Ammon's horn (tissue), 1 donor: ENCODE measurements at places on chromosomes 12 and 14.
A peak's percentile ranks its signal among the peaks of the same experiment; 100 is the strongest.

- DNase-seq: no peak
These were observed 174.1 kb upstream of the PDZRN4 start for GRCh38 chr12:41013881-41014642.

DNA sequence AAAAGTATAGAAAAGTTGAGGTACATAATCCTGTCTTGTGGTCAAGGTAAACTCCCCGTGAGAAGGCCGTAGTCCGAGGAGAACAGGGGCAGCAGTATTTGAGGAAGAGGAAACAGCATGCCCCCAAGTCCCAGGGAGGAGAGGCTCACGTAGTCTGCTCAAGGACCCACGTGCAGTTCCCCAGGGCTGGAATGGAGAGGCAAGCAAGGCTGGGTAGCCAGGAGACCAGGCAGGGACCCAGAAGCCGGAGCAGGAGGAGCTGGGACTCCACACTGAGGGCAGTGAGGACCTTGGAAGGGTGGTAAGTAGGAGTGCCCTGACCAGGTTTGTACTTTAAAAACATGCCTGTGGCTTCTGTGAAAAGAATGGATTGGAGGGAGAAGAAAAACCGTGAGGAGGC, 100.0 kb downstream of the EGLN3 start:
- DNase-seq: no peak

DNA sequence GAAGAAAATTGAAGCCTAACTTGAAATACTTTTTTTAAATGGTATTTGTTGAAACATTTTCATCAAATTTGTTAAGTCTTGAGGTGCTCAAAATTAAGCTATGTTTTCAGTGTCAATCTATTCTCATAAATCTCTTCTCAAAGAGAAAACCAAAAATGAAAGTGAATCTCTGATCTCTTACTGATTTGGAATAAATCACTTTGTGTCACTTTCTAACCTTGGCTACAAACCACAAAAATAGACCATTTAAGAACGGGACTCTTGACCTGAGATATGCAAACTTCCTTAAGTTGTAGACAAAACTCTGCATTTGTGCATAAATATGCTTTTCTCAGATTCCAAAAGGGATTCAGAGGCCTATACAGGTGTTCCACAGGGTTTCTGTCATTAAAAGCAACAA, 192.9 kb downstream of the SEC23A start:
- DNase-seq: no peak

DNA sequence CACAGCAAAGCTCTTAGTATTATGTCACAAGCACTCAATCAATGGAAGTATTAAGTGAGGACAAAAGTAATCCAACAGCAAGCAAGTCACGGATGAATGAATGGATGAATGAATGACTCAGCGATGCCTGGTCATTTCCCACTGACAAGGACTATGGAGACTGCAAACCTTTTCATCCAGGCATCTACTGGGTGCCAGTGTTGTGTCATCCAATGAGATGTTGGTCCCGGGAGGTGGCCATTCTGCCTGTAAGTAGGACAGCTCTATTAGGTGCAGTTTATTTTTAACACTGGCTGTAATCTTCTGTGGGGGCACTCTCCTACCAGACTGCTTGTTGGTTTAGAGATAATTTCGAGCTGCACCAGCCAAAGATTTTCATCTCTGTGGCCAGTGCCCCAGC, 39.4 kb downstream of the STAB2 start:
- peak; percentile 82 for DNase-seq

DNA sequence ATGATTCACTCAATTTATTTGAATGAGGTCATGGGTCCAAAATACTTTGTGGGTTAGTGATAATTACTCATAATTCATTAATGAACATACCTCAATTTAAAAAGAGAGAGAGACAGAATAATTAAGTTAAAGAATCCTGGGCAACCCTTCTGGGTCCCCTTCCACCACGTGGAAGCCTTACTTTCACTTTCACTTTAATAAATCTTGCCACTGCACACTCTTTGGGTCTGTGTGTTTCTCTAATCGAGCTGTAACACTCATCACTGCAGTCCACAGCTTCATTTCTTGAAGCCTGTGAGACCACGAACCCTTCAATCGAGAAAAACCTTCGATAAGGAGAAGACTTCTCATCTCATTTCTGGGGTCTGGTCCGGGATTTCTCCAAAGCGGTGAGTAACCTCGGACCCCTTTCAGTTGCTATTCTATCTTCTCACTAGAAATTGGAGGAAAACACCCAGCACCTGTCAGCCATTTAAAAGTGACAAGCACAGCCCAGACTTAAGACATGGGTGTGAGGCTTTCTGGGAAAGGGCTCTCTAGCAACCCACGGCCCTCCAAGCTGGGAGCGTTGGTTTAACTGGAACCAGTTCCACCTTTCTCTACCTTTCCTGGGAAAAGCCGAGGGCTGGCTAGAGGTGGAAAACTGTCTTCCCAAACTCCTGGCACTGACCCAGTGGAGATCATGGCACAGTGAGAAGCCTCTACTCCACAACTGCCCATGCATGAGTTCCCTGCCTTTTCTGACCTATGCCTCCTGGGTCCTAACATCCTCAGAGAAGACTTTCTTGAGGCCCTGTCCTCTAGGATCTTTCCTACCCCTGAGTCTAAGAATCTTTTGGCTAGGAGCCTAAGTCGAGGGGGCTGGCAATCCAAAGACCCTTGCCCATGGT, 148.8 kb upstream of the ATF7IP start:
- DNase-seq: no peak

- no peak for DNase-seq
These were observed 12.8 kb downstream of the TRMT5 start for GRCh38 chr14:60968099-60968498.

GRCh38 chr14:56341766-56342493, 223.7 kb downstream of the PELI2 start:
- no peak for DNase-seq

DNA sequence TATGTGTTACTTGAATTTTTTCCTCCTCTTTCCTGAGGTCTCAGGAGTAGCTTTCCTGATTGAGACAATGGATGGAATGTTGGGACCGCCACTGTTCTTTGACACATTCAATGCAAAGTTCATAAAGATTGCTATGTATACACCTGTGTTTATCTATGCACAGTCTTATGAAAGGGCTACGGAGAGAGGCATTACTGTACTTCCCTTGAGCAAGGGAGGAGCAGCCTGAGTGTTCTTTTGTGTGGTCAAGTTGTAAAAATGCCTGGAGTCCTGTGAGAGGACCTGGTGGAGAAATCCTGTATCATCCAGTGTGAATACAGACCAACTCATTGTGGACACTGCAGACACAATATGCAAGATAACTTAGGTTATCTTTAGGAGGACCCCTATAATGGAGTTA, 1.2 kb downstream of the SRGAP1 start:
- DNase-seq: no peak

GRCh38 chr12:17971850-17972249, 118.1 kb downstream of the RERGL start:
- DNase-seq: no peak

DNA sequence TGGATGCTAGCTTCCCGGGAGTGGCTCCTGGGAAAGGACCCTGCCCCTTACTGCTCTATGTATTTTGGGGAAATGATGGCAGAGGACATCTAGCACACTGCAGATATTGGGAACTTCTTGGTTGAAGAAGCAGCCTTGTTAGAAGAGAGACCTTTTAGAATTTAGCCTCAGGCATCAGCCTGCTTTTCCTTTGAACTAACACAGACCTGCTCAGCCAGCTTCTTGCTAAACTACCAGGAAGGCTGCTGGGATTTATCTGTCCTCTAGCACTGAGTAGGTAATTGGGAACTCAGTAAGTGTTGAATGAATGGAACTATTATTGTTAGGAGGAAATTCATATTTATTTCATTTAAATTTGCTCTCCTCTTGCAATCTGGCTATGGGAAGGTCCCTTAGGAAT, 77.3 kb downstream of the DRAM1 start:
- no peak for DNase-seq

- no peak for DNase-seq
These were observed 2.5 kb upstream of the SELPLG start for GRCh38 chr12:108635997-108636808.

- DNase-seq: no peak
These were observed 258.6 kb upstream of the FOXN3 start for GRCh38 chr14:89675590-89675989.

DNA sequence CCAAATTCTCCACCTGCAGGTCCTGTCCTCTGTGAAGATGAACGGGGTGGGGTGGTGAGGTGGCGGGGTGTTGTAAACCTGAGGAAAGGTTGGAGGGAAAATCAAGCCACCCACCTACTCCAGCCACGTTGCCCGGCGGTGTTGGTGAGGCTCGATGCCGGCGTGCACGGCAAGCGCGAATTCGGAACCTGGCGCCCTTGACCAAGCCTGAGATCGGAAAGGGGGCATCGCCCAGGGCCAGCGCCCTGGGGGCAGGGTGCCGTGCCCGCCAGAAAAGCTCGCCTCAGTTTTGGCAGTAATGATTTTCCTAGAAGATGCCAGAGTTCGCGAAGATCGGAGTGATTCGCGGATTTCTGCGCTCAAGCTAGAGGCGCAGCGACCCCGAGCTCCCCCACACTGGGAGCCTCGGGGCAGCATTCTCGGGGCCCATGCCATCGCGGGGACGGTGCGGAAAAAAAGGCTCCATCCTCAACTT, 817 bp downstream of the STXBP6 start:
- peak; percentile 23 for DNase-seq

DNA sequence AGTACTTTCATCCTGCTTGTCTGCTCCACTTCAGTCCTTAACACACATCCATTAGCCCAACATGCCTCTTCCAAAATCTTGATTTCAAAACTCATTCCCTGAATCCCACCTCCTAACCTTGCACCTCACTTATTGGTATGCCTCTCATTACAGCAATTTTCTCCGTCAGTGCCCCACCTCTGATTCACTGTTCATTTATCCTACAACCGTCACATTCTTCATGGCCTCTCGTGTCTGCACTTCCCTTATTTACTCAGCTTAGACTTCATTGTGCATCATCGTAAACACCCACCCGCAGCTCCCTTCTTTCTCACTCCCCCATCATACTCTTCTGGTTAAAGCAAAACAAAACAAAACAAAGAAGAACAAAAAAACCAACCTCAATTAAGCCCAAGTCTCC, 160.6 kb upstream of the HMGA2 start:
- DNase-seq: no peak

DNA sequence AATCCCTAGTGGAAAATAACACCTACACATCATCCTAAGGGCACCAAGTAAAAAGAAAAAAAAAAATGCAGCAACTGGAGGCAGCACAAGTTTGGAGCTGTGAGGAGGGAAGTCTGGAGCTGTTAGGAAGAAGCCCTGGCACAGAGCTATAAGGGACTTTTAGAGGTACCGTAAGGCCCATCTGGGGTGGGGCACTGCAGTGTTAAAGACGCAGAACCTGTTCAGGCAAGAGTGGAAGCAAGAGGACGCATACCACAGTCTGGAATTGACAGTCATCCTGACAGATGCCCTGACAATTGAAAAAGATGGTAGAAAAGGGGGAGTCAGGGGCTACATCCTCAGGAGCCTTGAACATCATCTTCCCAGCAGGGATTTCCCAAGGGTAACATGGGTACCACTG, 195.9 kb upstream of the PLEKHG7 start:
- DNase-seq: no peak

DNA sequence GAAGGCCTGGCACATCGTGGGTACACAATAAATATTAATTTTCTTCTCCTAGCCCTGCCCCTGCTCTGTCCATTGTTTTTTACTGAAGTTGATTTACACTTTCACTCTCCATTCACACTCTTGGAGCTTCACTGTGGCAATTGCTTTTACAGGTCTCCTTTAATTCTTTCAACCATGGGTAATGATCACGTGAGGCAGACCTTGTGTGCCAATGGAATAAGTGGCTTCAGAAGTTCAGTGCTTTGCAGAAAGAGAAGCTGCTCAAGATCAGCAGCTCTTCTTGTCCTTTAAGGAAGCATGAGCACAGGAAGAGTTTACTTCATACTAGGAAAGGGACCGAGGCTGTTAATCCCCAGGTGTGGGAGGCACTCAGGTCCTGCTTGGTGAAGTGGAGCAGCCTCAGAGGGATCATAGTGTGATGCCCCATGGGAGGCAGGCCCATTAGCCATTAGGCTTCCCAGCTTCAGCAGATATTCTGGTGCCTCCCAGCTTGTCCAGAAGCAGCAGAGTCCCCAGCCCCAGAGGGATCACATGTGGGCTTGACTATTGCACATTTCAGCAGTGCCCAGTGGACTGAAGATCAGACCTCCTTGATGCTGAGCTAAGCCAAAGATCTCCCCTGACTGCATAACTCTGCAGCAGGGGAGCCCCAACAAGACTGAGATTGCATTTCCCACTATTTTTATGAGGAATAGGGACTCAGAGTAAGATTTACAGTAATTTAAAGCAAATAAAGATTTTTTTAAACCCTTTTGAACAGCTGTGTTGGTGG, 5.0 kb upstream of the SLC35F4 start:
- DNase-seq: no peak

GRCh38 chr14:52755607-52756316, 25.8 kb downstream of the STYX start:
- DNase-seq: no peak

- no peak for DNase-seq
These were observed 23.1 kb upstream of the HNF1A start for GRCh38 chr12:120955232-120955631.

GRCh38 chr14:74804219-74804825, 41.2 kb downstream of the YLPM1 start:
- peak; percentile 49 for DNase-seq

- DNase-seq: no peak
These were observed 31.0 kb upstream of the TMTC2 start for GRCh38 chr12:82655751-82656150.

- DNase-seq: no peak
These were observed 7.3 kb upstream of the MYO1A start for GRCh38 chr12:57057067-57057751.

DNA sequence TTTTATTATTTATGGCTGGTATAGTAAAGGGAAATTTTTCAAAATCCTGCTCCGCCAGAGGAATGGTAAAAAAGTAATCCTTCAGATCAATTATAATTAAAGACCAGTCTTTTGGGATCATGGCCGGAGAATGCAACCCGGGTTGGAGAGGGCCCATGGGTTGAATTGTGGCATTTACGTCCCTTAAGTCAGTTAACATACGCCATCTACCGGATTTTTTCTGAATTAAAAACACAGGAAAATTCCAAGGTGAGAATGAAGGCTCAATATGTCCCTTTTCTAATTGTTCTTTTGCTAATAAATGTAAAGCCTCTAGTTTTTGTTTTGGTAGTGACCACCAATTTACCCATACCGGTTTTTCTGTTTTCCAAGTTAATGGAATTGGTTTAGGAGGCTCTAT, 602.8 kb downstream of the ALG10 start:
- DNase-seq: no peak

GRCh38 chr12:56867216-56867615, 67.0 kb downstream of the SDR9C7 start:
- no peak for DNase-seq

- DNase-seq: no peak
These were observed 71.7 kb upstream of the RAP1B start for GRCh38 chr12:68538726-68539614.

- DNase-seq: peak; percentile 59
These were observed 20.6 kb upstream of the PCNX1 start for GRCh38 chr14:70886421-70887206.

GRCh38 chr14:20697273-20698017, 8.9 kb downstream of the ANG start:
- DNase-seq: peak; percentile 89

- peak; percentile 26 for DNase-seq
These were observed 47.5 kb downstream of the PRMT8 start for GRCh38 chr12:3538466-3539030.
